Activated CD8-positive, alpha-beta T cell treated with anti-CD3 and anti-CD28 coated beads for 36 hours (primary cell): ENCODE measurements at places on chromosomes 13 and 19. TPM values are rescaled to one million over a fixed set of nuclear protein-coding genes. Genes with fewer than 3 reads are reported as not detected.

- no peak for DNase-seq
These were observed 15.2 kb upstream of the MTIF3 start for GRCh38 chr13:27465611-27466010.

DNA sequence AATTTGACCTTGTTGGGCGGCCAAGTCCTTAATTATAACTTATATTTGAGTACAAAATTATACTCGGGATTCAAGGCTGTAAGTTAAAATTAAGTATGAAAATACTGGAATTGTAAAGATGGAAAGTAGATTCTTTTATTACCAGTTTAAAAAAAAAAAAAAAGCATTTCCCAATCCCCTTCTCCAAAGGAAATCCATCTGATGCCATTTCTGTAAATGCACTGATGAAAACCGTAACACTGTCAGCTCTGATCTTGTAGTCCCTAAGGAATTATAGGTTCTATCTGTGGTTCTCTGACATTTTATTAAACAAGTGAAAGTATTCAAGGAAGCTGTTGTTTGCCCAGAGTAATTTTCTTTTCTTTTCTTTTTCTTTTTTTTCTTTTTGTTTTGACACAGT lies 41.6 kb upstream of the HNRNPA1L2 start:
- no peak for DNase-seq

Gene CHST8
- total RNA-seq: not detected

Gene HCN2
- 0.18 TPM for total RNA-seq

DNA sequence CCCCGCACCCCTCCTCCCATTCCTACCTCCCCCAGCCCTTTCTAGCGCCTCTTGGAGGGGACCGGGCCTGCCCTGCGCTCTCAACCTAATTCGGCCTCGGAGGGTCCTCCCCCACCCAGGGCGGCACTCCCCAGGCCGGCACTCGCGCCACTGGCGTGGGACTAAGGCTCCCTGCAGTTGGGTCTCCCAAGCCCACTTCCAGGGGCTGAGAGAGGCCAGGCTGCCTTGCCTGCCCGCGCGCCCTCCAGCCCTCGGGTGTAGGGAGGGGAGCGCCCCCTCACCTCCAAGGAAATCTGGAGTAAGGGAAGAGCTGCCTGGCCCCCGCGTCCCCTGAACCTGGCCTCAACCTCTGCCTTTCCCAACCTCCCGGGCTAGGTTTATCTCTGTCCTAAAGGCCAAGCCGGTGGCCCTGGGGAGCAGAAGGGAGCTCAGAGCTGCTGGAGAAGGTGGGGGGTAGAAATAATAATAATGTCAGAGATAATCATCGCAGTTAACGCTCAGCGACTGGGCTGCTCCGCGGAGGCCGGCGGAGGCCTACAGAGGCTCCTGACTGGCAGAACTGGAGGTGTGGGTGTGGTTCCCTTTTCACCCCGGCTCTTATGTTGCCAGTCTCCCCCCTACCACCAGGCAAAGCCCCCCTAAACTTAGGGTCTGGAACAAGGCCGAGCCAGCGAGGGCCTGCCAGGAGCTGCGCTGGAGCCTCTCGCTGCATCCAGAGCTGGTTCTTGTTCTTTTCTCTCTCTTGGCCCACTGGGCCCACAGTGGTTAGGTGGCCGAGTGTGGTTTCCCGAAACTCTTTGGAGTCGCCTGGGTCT lies 9.6 kb downstream of the ZIC2 start:
- no peak for DNase-seq

- no peak for DNase-seq
These were observed 32.7 kb upstream of the OLFM2 start for GRCh38 chr19:9968820-9969687.

GRCh38 chr13:73816702-73817101 lies 317.5 kb downstream of the KLF12 start:
- DNase-seq: no peak
